Stromal cell of bone marrow (primary cell): ENCODE measurements at places on chromosomes 1 and 21.

- peak; percentile 27 for DNase-seq
Observed at GRCh38 chr1:151887028-151887427, 22.3 kb downstream of the THEM4 start.

DNA sequence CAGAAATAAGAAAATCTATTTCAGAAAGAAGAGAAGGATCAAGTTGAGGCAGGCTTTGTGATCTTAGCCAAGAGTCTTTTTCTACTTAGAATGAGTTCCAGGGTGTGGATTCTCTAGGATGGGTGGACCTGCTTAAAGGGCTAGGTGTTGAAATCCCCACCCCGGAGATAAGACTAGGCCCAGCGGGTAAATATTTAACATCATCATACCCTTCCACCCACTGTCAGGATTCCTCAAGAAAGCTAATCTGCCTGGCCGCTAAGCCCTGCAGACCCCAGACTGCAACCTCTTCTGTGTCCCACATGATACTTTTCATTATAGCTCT is 5.8 kb downstream of the IGSF9 start:
- no peak for DNase-seq

- DNase-seq: no peak
Observed at GRCh38 chr1:111535256-111536191, 32.1 kb upstream of the ADORA3 start.

GRCh38 chr1:112878321-112878720 is 77.7 kb downstream of the SLC16A1 start:
- no peak for DNase-seq

GRCh38 chr1:241823925-241824324 is 24.1 kb upstream of the EXO1 start:
- DNase-seq: no peak

- no peak for DNase-seq
Observed at GRCh38 chr1:161491472-161491871, 13.8 kb upstream of the FCGR2A start.

GRCh38 chr1:71312545-71312944 is 231.7 kb upstream of the ZRANB2 start:
- no peak for DNase-seq

DNA sequence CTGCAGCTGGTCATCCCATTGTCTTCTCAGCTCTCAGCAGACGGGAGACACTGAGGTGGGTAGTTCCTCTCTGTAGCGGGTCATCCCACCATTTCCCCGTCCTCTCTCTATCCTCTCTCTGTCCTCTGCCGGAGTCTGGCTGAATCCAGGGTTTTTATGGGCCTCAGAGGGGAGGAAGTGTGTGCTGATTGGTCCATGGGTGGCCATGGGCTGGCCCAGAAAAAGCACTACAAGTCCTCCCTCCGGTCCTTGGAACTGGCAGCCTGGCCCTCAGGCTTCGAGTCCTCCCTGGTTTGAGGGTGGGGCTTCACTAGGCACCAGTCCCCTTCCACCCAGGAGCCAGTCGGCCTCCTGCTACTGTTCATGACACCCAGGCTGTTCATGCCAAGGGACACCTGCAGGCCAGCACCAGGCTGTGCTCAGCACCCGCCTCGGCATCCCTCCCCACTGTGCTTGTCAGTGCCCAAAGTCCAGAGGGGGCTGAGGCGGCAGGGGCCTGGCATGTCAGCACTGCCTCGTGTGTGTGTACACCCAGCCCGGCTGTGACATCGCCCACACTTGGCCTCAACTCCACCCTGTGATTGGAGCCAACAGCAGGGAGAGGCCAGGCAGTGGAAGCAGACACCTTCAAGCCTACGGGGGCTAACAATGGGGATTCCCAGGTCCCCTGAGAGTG is 23.0 kb upstream of the LRRC8C start:
- DNase-seq: no peak

DNA sequence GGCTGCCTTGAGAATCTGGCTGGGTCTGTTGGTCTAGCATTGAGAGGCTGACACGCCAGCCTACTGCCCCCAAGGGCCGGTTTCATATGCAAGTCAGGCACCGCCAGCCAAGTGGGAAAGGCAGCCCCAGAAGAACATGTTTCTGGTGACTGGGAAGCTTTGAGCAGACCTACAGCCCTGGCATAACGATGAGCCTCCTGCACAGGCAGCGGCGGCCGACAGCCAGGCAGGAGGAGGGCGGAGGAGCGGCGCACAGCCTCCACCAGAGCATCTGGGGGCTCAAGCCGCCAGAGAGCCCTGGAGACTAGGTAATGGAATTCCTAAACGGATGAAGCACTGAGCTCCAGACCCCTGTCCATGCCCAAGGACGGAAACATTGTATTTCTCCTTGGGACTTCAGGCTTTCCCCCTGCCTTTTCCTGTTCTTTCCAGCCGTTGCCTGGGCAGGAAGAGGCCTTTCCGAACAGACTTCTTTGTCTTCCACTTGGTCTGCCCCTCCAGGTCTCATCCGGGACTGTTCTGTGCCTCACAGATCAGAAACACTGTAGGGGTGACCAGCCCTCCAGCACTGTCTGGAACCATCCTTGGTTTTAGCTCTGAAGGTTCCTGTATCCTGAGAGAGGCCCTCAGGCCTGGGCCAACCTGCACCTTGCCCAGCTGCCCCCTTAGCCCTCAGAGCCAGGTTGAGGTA is 59.5 kb downstream of the IRF2BP2 start:
- DNase-seq: no peak

DNA sequence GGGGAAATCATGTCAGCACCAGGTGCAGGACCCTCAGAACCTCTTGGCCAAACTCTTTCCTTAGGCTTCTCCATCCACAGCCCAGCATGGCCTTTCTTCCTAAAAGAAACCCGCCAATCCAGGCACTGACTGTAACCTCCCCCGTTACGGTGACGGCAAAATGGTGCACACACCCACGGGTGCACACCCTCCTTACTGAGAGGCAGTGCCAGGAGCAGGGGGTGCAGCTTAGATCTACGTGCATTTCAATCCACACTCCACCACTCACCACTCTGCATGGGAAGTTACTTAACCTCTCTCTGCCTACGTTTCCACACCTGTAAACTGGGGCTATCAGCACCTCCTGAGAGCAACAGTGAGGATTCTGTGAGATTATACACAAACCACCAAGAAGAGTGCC is 31.0 kb downstream of the SUSD4 start:
- no peak for DNase-seq

DNA sequence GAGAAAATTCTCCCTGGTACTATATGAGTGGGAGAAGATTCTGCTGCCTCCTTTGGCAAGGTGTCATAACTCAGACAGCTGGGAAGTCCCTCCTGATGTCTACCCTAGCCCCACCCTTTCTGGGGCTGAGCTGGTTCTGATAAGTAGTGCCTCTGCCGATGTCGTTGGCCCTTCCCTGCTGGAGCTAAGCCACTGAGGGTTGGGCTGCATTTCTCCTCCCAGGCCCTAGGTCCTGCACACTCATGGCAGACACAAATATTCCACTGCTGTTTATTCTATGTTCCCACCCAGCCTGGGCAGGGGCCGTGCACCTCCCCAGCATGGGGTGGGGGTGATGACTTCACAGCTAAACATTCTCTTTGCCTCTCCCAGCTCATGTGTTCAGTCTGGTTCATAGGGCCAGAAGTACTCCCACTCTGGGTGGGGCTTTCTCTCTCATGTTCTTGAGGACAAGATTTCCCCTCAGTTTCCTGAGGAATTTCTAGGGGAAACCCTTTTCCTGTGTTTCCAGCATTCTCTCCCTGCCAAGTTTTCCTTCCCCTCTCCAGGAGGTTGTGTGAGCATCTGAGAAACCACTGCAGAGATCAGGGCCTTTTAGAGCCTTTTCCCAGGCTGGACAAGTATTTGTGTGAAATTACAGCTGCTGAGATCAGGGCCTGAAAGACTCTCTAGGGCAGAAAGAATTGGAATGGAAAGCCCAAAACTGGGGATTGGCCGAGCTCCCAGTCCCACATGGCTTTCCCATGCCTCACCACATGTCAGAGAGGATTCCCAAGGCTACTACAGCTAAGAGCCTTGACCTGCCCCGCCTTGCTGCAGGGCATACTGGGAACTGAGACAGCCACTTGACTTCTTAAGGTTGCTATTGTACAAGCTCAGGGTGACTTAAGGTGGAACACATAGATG is 66.2 kb downstream of the ATP2B4 start:
- DNase-seq: peak; percentile 97

- no peak for DNase-seq
Observed at GRCh38 chr1:53084589-53084971, 22.6 kb downstream of the PODN start.

GRCh38 chr1:92219028-92219427 is 1.3 kb downstream of the C1orf146 start:
- no peak for DNase-seq

DNA sequence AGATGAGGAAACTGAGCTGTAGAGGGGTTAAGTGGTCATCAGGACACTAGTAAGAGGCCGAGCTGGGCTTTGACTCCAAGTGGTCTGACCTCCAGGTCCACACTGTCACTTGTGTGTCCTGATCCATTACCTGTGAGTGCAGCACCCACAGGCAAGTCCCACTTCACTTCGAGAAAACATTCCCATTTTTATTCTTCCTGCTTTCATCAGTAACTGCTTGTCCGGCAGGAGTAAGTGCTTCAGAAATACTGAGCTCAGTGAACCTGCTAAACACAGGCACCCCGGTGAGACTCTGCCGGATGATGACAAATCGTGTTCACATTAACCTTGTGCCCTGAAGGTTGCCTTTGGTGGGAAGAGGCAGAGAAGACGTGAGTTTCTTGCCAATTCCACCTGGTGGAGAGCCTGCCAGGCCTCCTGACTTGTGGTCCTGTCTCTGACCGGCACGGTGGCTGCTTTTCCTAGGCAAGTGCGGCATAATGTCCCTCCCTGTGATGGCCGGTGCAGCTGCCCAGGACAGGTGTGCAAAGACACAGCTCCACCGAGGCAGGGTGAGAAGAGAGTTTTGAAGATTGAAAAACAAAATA is 29.4 kb downstream of the ZBTB18 start:
- DNase-seq: no peak

DNA sequence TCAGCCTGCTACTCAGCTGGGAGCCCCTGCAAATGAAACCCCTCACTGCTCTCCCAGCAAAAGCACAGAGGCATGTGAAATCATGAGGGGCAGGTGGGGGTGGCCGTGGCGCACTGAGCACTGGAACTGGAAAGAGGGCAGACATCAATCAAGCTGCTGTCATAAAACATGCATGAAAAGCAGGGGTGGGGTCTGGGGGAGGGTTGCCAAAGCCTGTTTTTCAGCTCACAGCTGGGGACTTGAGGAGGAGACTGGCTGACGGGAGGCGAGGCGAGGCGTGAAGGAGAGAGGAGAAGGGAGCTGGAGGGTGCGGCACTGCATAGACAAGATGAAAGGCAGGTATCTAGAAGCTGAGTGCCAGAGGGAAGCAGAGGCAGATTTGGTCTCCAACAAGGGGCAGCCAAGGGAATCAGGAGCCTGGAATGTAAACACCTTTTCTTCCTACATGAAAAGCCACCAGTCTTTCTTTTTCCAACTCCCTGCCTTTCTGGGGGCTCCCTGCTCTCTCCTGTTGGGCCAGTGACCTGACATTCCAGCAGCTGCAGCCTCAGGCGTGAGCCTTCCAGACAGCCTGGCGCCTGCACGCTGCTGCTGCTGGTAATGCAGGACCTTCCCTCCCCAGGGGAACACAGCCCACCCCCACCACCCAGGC is 87.0 kb downstream of the NMNAT2 start:
- no peak for DNase-seq

DNA sequence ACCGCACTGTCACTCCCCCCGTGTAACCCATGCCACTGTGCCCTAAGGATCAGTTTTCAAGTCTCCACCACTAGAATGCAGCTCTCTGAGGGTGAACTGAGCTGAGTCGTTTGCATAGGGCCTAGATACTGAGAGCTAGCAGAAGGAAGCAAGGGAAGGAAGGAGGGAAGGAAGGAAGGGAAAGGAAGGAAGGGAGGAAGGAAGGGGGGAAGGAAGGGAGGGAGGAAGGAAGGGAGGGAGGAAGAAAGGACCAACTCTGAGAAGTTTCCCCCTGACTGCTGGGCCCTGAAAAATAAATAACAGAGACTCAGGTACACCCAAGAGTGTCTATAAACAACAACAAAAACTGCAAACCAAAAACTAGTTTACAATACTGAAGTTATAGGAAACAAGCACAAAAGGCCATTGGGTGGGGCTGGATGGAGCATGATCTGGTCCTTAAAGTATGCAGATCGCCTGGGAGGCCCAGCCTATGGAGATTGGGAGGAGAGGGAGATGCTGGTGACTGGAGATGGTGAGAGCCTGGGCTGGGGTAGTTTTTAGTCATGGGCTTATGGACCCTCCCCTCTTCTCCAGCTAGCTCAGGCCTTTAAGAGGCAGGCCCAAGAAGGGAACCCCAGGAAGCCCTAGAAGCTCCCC is 1.7 kb upstream of the MRPS15 start:
- peak; percentile 6 for DNase-seq

DNA sequence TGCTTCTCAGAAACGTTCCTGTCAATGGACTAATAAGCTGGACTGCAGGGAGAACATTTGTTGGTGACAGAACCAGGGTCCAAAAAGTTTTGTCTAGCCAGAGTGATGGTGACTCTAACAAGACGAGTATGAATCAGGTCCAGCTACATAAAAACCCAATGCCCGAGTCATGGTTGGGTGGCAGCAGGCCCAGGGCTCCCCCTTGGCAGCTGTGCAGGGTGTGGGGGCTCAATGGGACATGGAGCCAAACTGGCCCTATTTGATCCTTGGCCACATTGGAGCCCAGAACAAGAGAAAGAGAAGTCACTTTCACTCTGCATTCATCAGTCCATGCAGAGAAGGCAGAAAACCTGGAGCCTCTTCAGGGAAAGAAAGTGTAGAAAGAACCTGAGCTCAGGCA is 37.9 kb upstream of the TENT5C start:
- no peak for DNase-seq

- no peak for DNase-seq
Observed at GRCh38 chr1:41021526-41022308, at the start of gene SLFNL1. SLFNL1 (minus strand) TSS chr1:41021725; CDS start chr1:41020660, 1,065 bp downstream.

GRCh38 chr1:183824291-183824690 is 19.4 kb downstream of the RGL1 start:
- DNase-seq: no peak

DNA sequence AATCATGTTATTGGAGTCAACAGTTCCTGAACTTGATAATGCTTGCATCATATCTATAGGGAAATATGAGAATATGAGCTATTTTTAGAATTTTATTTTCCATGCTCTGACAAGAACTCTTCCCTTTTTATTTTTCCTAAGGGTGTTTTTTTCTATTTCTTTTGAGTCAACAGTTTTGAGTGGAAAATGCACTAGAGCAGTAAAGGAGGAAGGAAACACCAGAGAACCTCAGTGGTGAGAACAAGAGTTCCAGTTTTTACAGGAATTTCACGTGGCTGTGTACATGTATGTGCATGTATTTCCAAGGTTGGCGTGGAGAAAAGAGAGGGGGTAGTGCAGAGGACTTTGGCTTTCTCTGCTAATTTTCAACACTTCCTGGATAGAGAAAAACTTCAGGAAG is 63.6 kb upstream of the TNFSF18 start:
- no peak for DNase-seq

DNA sequence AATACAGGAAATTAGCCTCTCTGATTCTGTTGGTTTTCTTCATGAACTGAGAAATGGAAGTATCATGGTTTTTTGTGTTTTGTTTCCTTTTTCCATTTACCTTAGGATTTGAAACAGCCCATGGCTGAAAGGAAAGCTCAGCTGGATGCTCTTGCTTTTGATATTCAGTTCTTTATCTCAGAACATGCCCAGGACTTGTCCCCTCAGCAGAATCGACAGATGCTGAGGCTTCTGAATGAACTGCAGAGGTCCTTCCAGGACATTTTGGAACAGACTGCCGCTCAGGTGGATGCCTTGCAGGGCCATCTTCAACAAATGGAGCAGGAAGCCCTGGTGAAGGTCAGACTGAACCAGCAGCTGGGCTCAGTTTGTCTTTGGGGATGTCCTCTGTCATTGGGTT is 142.4 kb downstream of the MACF1 start:
- no peak for DNase-seq

- DNase-seq: no peak
Observed at GRCh38 chr1:114345930-114346479, 165.0 kb downstream of the TRIM33 start.
